Liver (tissue), 10 donors: ENCODE measurements at places on chromosomes 6 and 20. TPM values are rescaled to one million over a fixed set of nuclear protein-coding genes. Genes with fewer than 3 reads are reported as not detected.

GRCh38 chr20:31996996-31997395, 13.2 kb upstream of the CCM2L start:
- H3K4me1 ChIP-seq: no peaks in the 10 kb centered on the region
- H3K36me3 ChIP-seq: no peaks in the 10 kb centered on the region
- no peak overlapping the region for H3K27ac ChIP-seq
- no peak for DNase-seq
- H3K27me3 ChIP-seq: no peaks in the 10 kb centered on the region
- H3K4me3 ChIP-seq: no peak overlapping the region

DNA sequence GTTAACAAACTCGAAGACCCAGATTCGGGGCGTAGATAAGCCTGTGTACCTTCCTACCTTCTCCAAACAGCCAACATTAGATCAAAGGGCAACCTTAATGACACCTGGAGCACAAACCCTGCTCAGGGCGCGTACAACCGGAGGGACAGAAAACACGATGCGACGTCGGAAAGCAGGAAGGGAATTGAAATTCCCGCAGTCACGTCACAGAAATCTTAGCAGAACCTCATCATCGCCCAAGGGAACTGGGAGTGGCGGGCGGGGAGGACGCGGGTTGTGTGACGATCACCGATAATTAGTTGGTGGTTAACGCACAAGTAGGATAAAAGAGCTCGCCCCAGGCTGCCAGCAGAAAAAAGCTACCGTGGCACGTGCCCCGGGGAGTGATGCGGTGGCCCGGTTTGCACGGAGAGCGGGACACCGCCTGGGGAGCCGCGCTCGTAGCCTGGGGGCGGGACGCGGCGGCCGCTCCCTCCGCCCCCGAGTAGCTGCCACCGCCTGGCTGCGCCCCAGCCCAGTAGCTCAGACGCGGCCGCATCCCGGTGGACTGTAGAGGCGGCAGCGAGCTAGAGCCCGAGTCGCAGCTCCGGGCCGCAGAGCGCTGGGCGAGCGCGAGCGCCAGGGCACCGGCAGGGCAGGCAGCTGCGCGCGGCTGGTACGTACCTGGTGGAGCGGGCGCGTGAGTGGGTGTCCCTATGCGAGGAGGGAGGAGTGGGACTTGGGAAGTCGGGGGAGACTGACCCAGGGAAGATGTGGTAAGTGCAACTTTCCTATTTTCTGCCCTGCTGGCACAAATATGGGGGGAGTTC, at the start of gene PKIB:
PKIB (plus strand) TSS at position 525 of the 809 bp plus-strand sequence. CDS start 107,390 bp downstream, outside the sequence.
- DNase-seq: peak; percentile 58
- H3K27me3 ChIP-seq: peaks cover 3% of the 10 kb centered on the region
- H3K4me1 ChIP-seq: peaks cover 18% of the 10 kb centered on the region
- H3K4me3 ChIP-seq: peak within 1 kb of the TSS; percentile 93
- H3K27ac ChIP-seq: peak within 1 kb of the TSS; percentile 65

DNA sequence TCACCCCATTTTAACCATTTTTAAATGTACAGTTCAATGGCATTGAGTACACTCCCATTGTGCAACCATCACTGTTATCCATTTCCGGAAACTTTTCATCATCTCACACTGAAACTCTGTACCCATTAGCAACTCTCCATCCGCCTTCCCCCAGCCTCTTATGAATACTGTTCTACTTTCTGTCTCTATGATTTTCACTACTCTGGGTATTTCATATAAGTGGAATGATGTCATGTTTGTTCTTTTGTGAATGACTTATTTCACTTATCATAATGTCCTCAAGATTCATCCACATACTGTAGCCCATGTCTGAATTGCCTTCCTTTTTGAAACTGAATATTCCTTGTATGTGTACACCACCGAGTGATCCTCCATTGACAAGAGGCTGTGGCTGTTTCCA, 92.9 kb upstream of the TOX2 start:
- no peaks in the 10 kb centered on the region for H3K36me3 ChIP-seq
- no peak overlapping the region for H3K27ac ChIP-seq
- H3K4me3 ChIP-seq: no peak overlapping the region
- no peaks in the 10 kb centered on the region for H3K27me3 ChIP-seq
- no peaks in the 10 kb centered on the region for H3K4me1 ChIP-seq

DNA sequence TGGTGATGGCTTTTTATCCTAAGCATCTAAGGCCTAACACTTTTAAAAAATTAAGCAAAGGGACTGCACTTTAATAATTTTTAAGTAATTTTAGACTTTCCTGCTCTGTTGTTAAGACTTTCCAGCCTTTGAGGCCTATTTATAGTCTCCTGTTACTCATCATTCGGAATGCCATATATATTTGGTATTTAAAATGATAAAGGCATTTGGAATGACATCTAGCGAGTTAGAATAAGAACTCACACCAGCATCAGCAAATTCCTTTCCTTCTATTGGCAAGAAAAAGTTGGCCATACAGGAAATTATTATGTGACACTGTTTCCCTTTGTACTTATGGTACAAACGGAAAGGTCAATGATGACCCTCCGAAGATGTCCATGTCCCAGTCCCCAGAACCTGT, 88.1 kb upstream of the STMND1 start:
- no peaks in the 10 kb centered on the region for H3K27me3 ChIP-seq
- no peak overlapping the region for H3K27ac ChIP-seq
- H3K4me3 ChIP-seq: no peak overlapping the region
- no peaks in the 10 kb centered on the region for H3K4me1 ChIP-seq
- no peak for DNase-seq

The SNX3 gene
- 161 TPM for total RNA-seq

The GLYATL3 gene
- total RNA-seq: not detected

DNA sequence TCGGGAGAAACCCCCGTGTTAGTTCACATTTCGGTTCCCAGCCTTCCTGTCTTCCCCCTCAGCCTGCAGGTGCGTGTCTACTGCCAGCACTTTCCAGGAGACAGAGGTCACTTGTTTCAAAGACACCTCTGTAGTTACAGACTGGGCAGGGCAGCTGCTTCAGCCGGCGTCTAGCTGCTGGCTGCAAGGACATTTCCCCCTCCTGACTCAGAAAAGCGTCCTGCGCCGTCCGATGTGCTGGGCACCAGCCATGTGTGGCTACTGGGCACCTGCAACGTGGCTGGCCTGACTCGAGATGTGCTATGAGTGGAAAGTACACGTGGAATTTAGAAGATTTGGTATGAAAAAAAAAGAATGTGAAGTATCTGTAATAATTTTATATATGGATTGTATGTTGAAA, 37.6 kb downstream of the RRBP1 start:
- no peak overlapping the region for H3K4me3 ChIP-seq
- peaks cover 16% of the 10 kb centered on the region for H3K4me1 ChIP-seq
- H3K27ac ChIP-seq: no peak overlapping the region
- no peaks in the 10 kb centered on the region for H3K27me3 ChIP-seq
- no peak for DNase-seq
- H3K36me3 ChIP-seq: peaks cover 30% of the 10 kb centered on the region

- peaks cover 4% of the 10 kb centered on the region for H3K36me3 ChIP-seq
- no peak overlapping the region for H3K27ac ChIP-seq
- H3K27me3 ChIP-seq: no peaks in the 10 kb centered on the region
- no peaks in the 10 kb centered on the region for H3K4me1 ChIP-seq
- DNase-seq: no peak
These were observed 13.3 kb downstream of the RSPH4A start for GRCh38 chr6:116629563-116629981.

- no peaks in the 10 kb centered on the region for H3K4me1 ChIP-seq
- H3K27me3 ChIP-seq: no peaks in the 10 kb centered on the region
- H3K36me3 ChIP-seq: no peaks in the 10 kb centered on the region
- no peak overlapping the region for H3K4me3 ChIP-seq
- no peak for DNase-seq
- no peak overlapping the region for H3K27ac ChIP-seq
These were observed 713.1 kb downstream of the HDGFL1 start for GRCh38 chr6:23282252-23283021.

The RGS17 gene
- total RNA-seq: 0.09 TPM

- no peak overlapping the region for H3K27ac ChIP-seq
- DNase-seq: no peak
- no peak overlapping the region for H3K4me3 ChIP-seq
- H3K4me1 ChIP-seq: no peaks in the 10 kb centered on the region
- H3K27me3 ChIP-seq: no peaks in the 10 kb centered on the region
- H3K36me3 ChIP-seq: no peaks in the 10 kb centered on the region
These were observed 42.3 kb downstream of the QRSL1 start for GRCh38 chr6:106671651-106672050.

- DNase-seq: no peak
- no peak overlapping the region for H3K4me3 ChIP-seq
- H3K36me3 ChIP-seq: no peaks in the 10 kb centered on the region
- H3K27me3 ChIP-seq: no peaks in the 10 kb centered on the region
- H3K27ac ChIP-seq: peak overlapping the region; percentile 51
These were observed 113.9 kb upstream of the ZNF217 start for GRCh38 chr20:53707371-53708055.

GRCh38 chr6:156848533-156848932, 71.4 kb downstream of the ARID1B start:
- DNase-seq: no peak
- no peaks in the 10 kb centered on the region for H3K36me3 ChIP-seq
- H3K27ac ChIP-seq: no peak overlapping the region
- peaks cover 24% of the 10 kb centered on the region for H3K4me1 ChIP-seq

DNA sequence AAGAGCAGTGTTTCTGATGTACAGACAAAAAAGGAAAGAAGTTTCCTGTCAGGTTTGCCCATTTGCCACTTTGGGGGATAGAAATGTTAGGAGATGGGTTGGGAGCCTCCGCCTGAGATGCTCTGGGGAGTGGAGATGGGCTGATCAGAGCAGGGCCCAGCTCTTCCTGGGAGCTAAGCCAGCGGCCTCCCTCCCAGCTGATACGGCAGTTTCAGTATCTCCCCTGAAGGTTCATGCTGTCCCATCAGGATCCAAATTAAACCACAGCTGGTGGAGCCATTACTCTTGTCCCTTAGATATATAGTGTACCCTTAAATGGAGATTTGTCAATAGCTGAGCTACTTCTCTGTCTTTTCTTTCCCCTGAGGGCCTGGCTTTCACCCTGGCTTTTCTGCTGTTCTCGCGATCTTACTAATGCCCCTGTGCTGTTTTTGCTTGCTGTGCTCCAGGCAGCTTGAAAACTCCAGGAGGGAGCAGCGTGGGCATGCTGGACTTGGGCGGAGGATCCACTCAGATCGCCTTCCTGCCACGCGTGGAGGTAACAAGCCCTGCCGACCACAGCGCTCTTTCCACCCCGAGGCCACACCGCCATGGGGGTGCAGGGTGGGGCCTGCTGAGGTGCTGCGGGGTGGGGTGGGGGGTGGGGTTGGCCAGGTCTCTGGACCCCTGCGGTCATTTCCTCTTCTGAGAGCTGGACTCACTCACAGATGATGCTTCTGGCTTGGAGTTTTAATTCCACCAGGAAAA, 20.9 kb downstream of the ENTPD6 start:
- no peak for DNase-seq
- H3K36me3 ChIP-seq: peaks cover 11% of the 10 kb centered on the region
- H3K27me3 ChIP-seq: no peaks in the 10 kb centered on the region

GRCh38 chr6:153170511-153170910, 39.4 kb upstream of the RGS17 start:
- no peak for DNase-seq
- no peaks in the 10 kb centered on the region for H3K36me3 ChIP-seq
- H3K4me1 ChIP-seq: no peaks in the 10 kb centered on the region
- H3K27me3 ChIP-seq: peaks cover 2% of the 10 kb centered on the region
- H3K27ac ChIP-seq: no peak overlapping the region
